NCI-H1930 (cell line): ENCODE measurements at places on chromosomes 1 and 21.
A peak's percentile ranks its signal among the peaks of the same experiment; 100 is the strongest.

- DNase-seq = no peak
Observed at GRCh38 chr1:3275471-3276340, 178.8 kb upstream of the ARHGEF16 start.

GRCh38 chr1:208139434-208140045 lies 104.6 kb downstream of the PLXNA2 start:
- DNase-seq = no peak

GRCh38 chr21:41751611-41752011 lies 15.2 kb downstream of the RIPK4 start:
- DNase-seq = no peak

DNA sequence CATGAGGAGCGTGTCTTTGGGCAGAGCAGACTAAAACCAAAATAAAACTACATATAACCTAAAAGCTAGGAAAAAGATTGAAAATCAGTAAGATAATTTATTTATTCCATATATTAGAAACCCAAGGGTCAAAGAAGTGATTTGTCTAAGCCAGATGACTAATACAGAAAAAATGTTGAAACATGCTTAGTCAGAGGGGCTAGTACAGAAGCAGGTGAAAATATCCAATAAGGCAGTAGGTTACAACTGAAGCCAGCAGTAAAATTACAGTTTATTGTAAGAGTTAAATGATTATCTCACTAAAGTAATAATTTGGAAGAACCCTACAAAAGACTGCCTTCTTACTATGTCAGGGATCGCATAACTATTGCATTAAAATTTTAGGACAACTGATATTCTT lies 1190.9 kb upstream of the PRMT6 start:
- DNase-seq = no peak

DNA sequence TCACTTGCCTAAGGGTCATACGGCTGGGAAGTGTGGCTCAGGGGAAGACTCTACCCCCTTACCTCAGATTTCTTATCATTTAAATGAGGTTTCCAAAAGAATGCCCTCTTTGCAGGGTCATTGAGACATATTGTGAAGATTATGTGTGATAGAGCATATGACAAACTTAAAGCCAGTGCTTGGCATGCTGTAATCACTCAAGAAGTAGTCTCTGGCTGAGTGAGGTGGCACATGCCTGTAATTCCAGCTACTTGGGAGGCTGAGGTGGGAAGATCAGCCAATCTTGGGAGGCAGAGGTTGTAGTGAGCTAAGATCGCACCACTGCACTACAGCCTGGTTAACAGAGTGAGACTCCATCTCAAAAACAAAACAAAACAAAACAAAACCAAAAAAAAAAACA lies 7.5 kb upstream of the LDLRAD2 start:
- DNase-seq = no peak

GRCh38 chr1:18217398-18218043 lies 109.9 kb downstream of the IGSF21 start:
- DNase-seq = no peak

DNA sequence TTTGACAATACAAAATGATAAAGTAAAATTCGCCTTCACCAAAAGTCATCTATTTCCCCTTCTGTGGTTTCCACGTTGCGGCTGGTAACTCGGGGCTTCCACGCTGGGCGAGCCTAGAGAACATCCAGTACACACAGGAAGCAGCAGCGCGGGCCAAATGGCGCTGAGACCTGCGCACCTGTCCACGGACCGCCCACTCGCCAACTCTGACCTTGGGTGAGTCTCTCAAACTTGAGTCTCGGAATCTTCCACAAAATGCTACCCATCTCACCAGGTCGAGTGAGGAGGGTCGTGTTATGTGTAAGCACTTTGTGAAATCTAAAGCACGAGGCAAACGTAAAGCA lies 820 bp upstream of the TTF2 start:
- DNase-seq = peak; percentile 63

GRCh38 chr1:157376681-157377080 lies 175.6 kb downstream of the FCRL5 start:
- DNase-seq = no peak

DNA sequence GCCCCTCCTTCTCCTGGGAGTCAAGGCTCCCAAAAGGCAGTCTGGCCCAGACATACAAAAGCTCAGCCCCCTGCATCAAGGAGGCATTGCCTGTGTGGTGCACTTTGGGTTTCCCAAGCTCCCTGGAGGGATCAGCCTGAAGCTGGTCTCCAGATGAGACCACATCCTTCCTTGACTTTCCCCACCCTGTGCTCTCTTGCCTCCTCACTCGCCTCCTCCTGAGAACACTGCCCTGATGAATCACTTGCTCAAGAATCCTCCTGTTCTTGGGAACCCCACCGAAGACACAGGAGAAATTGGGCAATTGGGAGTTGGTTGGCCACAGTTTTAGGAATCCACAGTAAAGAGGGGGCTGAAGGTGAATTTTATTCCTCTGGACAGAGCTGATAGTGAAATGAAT lies 34.8 kb upstream of the LYST start:
- DNase-seq = no peak

- DNase-seq = no peak
Observed at GRCh38 chr1:55635856-55636255, 420.7 kb upstream of the USP24 start.

GRCh38 chr1:3277623-3278022 lies 176.8 kb upstream of the ARHGEF16 start:
- no peak for DNase-seq

DNA sequence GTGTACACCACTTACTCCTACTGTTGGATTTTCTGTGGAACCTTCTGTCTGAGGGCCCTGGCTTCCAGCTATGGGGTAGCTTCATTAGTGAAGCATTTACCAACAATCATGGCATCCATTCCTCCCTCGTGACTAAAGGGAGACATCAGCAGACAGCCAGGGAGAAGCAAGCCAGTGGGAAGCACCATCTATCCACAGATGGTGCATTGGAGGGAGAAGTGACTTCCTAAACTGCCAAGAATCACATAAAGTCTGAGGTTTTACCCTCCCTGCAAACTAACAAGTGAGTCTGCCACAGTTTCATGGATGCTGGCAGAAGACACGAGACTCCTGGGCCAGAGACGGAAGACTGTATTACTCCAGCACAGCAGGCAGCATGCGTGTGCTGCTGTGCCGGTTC lies 31.4 kb downstream of the UMODL1 start:
- DNase-seq = no peak

GRCh38 chr21:41779659-41780058 lies 12.8 kb upstream of the RIPK4 start:
- peak; percentile 8 for DNase-seq

GRCh38 chr21:15520811-15521643 lies 208.8 kb upstream of the USP25 start:
- DNase-seq = no peak

GRCh38 chr1:56911098-56911938 lies 54.5 kb downstream of the C8B start:
- DNase-seq = no peak

GRCh38 chr1:158112994-158113758 lies 67.5 kb upstream of the CD1D start:
- peak; percentile 38 for DNase-seq

- no peak for DNase-seq
Observed at GRCh38 chr21:45552696-45553391, 10.6 kb upstream of the SLC19A1 start.

DNA sequence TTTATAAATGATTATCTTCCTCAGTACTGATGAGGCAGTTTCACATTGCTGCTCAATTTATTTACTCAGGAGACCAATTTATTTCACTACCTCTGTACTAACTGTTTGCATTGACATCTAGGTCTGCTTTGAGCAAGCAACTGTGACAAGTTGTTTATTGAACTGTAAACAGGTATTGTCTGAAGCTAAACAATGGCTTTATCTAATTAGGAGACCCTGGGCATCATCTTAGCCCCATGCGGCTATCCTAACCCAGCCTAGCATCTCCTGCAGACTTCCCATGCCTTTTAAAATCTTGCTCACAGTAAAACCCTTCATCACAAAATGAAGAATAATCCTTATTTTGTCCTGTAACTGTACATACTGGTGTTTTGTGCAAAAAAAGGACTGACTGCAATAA lies 348.2 kb downstream of the RWDD3 start:
- DNase-seq = peak; percentile 27

DNA sequence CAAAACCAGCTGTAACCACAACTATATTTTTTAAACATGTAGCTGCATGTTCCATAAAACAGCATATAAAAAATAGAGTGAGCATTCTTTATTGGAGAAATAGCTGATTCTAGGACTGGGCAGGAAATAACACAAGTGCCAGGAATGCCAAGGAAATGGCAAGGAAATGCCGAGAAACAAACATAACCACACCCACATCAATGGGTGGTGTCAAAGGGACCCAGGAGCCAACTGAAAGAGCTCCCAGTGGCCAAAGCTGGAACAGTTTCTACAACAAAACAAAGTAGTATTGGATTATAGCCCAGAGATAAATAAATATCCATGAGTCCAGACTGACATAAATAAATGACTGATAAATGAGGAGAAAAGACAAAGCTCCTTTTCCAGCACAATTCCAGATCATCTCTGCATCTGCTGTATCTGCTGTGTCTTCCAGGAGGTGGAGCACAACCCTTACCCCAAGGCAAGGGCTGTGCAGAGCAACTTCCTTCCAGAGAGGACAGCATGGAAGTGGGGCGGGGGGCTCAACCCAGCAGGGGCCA lies 28.1 kb downstream of the ADARB1 start:
- DNase-seq = no peak

GRCh38 chr1:231359113-231359512 lies 21.0 kb downstream of the SPRTN start:
- DNase-seq = no peak

- DNase-seq = no peak
Observed at GRCh38 chr1:68180441-68181164, 51.7 kb downstream of the WLS start.

- no peak for DNase-seq
Observed at GRCh38 chr21:39082656-39083376, 100.4 kb downstream of the PSMG1 start.

DNA sequence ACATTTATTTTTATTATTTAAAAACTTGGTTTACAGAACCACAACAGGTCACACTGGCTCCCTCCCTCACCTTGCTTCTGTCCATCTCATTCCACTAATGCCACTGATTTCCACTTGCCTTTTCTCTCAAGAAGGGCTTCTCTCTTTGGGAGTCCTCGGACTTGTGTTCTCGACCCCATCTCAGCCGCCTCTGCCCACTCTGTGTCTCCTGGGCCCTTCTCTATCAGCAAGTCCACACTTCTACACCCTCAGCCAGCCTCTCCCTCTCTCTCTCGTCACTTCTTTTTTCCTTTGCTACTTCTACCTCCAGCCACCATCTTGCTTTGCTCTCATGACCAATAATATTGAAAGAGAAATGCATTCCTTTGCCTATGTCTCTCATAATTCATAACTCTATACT lies 129.4 kb downstream of the HMGB4 start:
- DNase-seq = no peak

DNA sequence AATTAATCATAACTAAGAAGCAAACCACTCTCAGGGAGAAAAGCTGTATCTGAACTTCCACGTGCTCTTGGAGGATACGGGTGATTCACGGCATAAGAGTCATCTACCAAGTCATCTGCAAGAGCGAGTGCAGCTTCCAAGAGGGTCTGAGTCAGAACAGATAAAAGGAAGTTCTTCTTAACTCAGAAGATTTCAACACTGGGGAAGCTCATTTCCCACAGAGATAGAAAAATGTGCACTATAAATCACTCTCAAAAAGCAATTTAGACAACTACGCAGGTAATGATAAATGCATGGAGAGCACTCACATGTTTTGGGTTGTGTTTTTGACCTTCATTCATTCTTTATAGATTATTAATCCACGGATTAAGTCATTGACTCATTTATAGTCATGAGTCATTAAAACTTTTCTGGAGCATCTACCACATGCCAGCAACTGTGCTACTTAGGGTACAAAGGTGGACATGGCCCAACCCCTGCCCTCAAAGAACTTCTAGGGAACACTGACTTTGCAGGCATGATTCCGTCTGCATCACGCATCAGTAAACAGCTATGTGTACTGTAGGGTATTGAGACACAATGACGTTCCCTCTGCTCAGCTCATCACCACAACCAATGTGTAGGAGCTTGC lies 20.8 kb downstream of the KCNJ15 start:
- no peak for DNase-seq

GRCh38 chr1:27137544-27138075 lies 17.3 kb downstream of the SLC9A1 start:
- DNase-seq = no peak

GRCh38 chr21:36863260-36863659 lies 103.2 kb downstream of the HLCS start:
- no peak for DNase-seq

- no peak for DNase-seq
Observed at GRCh38 chr21:45816794-45817193, 164.8 kb upstream of the COL6A1 start.

GRCh38 chr1:167718914-167719691 lies 2.7 kb upstream of the MPZL1 start:
- no peak for DNase-seq

DNA sequence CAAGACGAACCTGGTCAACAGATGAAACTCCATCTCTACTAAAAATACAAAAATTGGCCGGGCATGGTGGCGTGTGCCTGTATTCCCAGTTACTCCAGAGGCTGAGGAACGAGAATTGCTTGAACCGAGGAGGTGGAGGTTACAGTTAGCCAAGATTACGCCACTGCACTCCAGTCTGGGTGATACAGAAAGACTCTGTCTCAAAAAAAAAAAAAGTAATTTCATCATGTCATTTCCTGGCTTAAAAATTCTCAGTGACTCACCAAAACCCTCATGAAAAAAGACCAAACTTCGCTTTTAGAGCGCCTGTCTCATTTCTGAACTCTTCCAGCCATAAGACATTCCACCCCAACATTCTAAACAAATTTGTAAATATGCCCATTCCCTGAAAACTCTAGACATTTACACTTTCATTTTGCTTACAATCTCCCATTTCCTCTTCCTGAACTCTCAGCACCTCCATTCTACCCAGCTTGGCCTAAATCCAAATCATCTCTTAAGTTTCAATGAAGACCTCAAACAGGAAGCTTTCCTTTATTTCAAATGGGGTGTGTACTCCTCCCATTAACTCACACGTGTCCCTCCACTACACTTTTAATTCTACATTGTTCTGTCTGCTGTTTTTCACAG lies 50.5 kb upstream of the PRRC2C start:
- DNase-seq = no peak

- no peak for DNase-seq
Observed at GRCh38 chr1:25756215-25756614, 43.8 kb upstream of the SELENON start.

- DNase-seq = no peak
Observed at GRCh38 chr1:2165646-2166045, 28.9 kb downstream of the FAAP20 start.

DNA sequence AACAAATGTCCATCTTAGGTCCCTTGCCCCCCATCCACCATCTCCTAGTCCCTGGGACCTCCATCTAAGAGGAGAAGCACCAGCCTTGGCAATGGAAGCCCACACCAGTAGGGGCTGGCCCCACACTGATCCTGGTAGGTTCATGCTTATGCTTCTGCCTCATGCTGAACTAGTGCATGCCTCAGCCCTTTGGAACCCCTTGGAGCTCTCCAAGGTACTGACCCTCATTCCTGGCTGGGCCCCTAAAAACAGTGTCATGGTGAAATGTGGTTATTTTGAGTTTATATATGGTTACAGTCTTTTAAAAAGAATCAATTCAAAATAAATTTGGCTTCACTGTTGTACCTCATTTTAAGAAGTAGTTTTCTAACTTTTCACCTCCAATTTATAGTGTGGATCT lies 108.3 kb downstream of the HIVEP3 start:
- DNase-seq = no peak

- DNase-seq = no peak
Observed at GRCh38 chr1:42926879-42927242, 31.8 kb downstream of the SLC2A1 start.

- DNase-seq = no peak
Observed at GRCh38 chr1:91731815-91732214, 154.1 kb downstream of the TGFBR3 start.
